Fibroblast of villous mesenchyme (primary cell): ENCODE measurements at places on chromosomes 13 and 19. TPM values are rescaled to one million over a fixed set of nuclear protein-coding genes. Genes with fewer than 3 reads are reported as not detected.

The TNFSF13B gene
- 0.64 and 2.6 TPM in 2 replicates for total RNA-seq

The MAN2B1 gene
- 22.9 and 25.8 TPM in 2 replicates for total RNA-seq

The POGLUT2 gene
- 15.5 and 30.2 TPM in 2 replicates for total RNA-seq

The UQCRFS1 gene
- total RNA-seq = 32.0 and 41.2 TPM in 2 replicates

The ARHGAP45 gene
- total RNA-seq = 0.43 and 0.97 TPM in 2 replicates

The RAB4B gene
- 12.6 and 13.4 TPM in 2 replicates for total RNA-seq

The TJP3 gene
- total RNA-seq = not detected in 2 replicates

The IL17D gene
- total RNA-seq = under 0.01 and 0.64 TPM in 2 replicates

The LGALS14 gene
- not detected in 2 replicates for total RNA-seq

The ZNF587 gene
- 22.2 and 29.8 TPM in 2 replicates for total RNA-seq

The SLC17A7 gene
- total RNA-seq = not detected in 2 replicates

The SHISA7 gene
- not detected in 2 replicates for total RNA-seq

The PRODH2 gene
- not detected in 2 replicates for total RNA-seq

The GAPDHS gene
- total RNA-seq = not detected in 2 replicates

The DPF1 gene
- total RNA-seq = 1.7 and 3.5 TPM in 2 replicates

The SELENOV gene
- not detected in 2 replicates for total RNA-seq

The WDR88 gene
- total RNA-seq = not detected in 2 replicates

The CGB3 gene
- total RNA-seq = not detected in 2 replicates

The ZNF837 gene
- 1.7 and 2.9 TPM in 2 replicates for total RNA-seq

The ZMYM5 gene
- total RNA-seq = 13.5 and 24.2 TPM in 2 replicates

The PGLYRP1 gene
- total RNA-seq = not detected in 2 replicates

The ZNF558 gene
- 11.7 and 12.2 TPM in 2 replicates for total RNA-seq

The S1PR5 gene
- total RNA-seq = 1.3 and 2.9 TPM in 2 replicates

The ZNF587B gene
- 25.1 and 28.1 TPM in 2 replicates for total RNA-seq

The KIR3DL1 gene
- total RNA-seq = not detected in 2 replicates

The CPAMD8 gene
- 0.43 and 0.64 TPM in 2 replicates for total RNA-seq

The OR7A10 gene
- total RNA-seq = not detected in 2 replicates

The SERP2 gene
- 5.5 and 5.6 TPM in 2 replicates for total RNA-seq

The ZNF567 gene
- 4.2 and 8.2 TPM in 2 replicates for total RNA-seq

The DACT3 gene
- total RNA-seq = 5.2 and 11.3 TPM in 2 replicates

The CBLC gene
- under 0.01 TPM in 2 replicates for total RNA-seq

The ZNF382 gene
- total RNA-seq = 5.2 and 10.4 TPM in 2 replicates

The CATSPERD gene
- total RNA-seq = not detected in 2 replicates

The KLK7 gene
- not detected in 2 replicates for total RNA-seq

The ZNF714 gene
- 8.4 and 13.8 TPM in 2 replicates for total RNA-seq

The FXYD1 gene
- 0.32 TPM in 1 of 2 replicates, not detected in the other for total RNA-seq
